Epithelial cell of proximal tubule (primary cell): ENCODE measurements at places on chromosomes 11 and 22.
A peak's percentile ranks its signal among the peaks of the same experiment; 100 is the strongest.

GRCh38 chr11:117716521-117717440, 80.2 kb downstream of the DSCAML1 start:
- no peak for DNase-seq

DNA sequence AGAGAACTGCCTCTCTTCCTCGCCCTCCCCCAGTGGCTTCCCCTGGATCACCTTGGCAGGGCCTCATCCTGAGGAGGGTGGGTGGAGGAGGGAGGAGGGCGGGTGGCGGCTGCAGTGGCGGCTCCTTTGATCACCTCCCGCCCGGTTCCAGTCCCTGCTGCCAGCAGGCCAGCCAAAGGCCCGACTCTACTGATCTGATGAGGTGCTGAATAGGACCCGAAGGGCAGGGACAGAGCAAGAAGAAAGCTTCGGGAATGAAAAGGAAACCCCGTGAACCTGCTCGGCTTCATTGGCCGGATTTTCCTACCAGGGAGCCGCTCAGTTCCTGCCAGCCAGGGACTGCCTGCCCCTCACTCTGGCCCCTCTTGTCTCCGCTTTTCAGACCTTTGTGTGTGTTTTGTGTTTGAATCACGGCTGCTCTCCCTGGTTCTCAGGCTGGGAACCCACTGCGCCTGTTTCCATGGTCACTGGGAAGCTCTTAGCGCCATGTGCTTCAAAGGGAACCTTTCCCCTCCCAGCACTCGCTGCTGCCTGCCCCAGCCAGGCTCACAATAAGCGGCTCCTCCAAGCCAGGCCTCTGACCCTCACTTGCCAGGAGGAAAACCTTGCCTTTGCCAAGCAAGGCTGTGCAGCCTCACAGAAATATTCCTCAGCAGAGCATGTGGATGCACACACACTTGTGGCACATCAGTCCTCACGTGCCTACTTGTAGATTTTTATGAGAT, 56.8 kb downstream of the C22orf31 start:
- DNase-seq: no peak

- peak; percentile 95 for DNase-seq
These were observed 19.9 kb downstream of the PACSIN2 start for GRCh38 chr22:42994917-42995562.

DNA sequence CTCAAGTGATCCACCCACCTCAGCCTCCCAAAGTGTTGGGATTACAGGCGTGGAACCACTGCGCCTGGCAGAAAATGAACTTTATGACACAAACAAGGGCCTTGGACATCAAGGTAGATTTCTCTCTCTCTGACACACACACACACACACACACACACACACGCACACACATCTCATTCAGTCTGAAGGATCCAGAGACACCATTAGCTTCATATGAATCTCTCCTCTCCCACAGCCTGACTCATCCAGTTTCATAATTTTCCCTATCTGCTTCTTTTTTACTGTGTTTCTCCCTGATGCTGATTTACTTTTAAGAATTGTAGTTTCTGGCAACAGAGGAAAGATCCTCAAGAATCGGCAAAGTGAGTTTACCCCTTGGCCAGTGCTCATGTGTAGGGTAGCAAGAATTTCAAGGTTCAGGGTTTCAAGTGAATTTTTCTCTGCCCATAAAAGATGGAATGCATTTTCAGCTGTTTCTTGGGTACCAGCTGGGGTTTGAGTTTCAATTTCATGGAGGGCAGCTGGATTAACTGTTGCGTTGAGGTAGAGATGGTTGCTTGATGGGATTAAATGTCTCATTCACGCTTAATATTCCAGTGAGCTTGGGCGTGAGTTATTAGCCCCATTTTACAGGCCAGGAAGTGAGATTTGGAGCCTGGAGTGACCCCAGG, 3.5 kb downstream of the MYO18B start:
- no peak for DNase-seq

GRCh38 chr22:19494001-19494560, 14.4 kb downstream of the CDC45 start:
- no peak for DNase-seq

GRCh38 chr11:10385696-10386095, 69.4 kb upstream of the AMPD3 start:
- DNase-seq: no peak

DNA sequence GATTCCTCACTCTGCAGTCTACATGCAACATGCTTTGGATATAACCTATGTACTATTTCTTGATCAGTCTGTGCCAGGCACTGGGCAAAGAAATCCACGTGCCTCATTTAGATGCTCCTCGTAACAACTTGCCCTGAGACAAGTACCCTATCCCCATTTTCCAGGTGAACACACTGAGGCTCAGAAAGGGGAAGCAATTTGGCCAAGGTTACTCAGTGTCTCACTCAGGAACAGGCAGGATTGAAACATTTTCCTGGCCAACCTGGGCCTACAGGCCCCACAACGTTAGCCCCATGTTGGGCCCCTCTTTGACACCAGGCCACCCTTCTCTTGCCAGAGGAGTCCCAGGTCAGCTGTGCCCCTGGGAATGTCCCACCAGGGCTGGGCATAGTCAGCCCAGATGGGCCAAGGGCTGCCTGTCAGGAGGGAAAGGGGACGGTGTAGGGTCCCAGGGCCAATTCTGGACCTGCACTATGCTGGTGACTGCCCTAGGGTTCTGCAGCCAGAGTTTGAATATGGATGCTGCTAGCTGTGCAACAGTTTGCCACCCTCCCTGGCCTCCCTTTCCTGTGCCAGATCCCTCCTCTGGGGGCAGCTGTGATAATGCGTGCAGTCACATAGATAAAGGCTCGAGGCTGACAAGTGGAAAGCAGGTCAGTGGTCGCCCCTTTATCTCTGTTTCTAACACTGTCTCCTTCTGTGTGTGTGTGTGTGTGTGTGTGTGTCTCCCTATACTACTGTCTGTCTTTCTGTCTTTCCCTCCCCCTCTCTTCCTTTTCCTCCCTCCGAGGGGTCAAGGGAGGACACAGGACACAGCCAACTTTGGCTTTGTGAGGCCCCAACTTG, 10.4 kb upstream of the EMID1 start:
- DNase-seq: no peak

DNA sequence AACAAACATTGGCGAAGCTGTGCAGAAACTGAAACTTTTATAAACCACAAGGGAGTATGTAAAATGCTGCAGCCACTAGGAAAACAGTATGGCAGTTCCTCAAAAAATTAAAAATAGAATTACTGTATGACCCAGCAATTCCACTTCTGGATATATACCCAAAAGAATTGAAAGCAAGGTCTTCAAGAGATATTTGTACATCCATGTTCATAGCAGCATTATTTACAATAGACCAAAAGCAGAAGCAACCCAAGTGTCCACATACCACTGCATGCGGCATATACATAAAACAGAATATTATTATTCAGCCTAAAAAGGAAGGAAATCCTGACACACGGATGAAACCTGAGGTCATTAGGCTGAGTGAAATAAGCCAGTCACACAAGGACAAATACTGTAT, 85.8 kb downstream of the RELT start:
- DNase-seq: no peak

DNA sequence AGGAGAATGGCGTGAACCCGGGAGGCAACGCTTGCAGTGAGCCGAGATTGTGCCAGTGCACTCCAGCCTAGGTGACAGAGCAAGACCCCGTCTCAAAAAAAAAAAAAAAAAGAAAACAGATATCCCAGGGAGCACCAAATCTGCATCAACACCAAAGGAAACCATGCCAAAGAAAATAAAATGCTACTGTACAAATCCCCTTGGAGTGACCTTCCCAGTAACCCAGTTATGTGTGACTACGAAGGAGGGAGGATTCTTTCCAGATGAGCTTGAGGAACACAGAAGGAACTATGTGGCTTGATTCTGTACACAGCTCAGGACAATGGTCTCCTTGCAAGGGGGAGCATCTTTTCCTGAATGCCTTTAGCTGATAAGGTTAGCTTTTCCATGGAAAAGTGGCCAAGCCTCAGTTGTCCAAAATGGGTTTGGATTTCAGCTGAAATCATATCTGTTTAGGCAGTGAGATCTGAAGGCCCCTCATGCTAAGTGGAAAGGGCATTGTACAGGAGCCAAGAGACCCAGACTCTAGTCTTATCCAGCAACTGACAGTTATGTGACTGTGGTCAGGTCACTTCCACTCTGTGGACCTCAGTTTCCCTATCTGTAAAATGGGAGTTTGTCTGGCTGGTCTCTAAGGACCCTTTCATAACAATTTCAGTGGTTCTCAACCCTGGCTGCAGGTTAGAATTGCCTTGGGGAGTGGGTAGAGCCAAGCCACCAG, 87.6 kb upstream of the TIMP3 start:
- DNase-seq: no peak

- no peak for DNase-seq
These were observed 35.3 kb downstream of the GNB1L start for GRCh38 chr22:19819208-19819910.

DNA sequence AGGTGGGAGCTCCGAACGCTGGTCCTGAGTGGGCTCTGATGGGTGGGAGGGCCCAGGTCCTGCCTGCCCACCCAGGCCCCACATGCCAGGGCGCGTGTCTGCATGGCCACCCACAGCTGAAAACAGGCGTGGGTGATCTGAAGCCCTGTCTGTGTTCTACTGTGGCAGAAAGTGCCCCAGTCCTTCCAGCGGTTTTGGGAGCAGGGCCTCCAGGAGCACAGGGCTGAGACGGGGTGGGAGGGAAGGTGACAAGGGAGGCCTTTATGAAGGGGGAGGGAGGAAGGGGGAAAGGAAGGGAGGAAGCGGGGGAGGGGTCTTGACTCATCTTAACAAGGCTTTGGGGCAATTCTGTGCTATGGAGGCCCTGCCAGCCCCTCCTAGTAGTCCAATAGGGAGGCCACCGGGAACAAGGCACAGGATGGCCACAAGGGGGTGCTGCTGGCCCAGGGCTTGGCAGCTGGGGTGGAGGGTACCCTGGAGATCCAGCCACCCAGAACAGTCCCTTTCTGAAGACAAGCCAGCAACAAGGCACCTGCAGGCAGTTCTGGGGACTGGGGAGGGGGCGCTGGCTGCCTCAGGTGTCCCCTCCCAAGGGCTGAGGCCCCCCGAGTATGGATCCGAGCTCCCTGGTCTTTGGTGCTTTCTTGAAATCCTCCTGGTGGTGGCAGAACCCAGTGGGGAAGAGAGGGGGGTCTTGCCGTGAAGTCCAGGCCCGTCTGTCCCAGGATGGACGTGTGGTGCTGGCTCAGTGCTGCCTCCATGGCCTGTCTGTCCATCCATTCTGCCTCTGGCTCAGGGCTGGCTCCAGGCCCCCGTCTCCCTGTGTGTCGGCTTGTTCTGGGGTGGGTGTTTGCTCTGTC, 6.3 kb upstream of the FADS3 start:
- no peak for DNase-seq

DNA sequence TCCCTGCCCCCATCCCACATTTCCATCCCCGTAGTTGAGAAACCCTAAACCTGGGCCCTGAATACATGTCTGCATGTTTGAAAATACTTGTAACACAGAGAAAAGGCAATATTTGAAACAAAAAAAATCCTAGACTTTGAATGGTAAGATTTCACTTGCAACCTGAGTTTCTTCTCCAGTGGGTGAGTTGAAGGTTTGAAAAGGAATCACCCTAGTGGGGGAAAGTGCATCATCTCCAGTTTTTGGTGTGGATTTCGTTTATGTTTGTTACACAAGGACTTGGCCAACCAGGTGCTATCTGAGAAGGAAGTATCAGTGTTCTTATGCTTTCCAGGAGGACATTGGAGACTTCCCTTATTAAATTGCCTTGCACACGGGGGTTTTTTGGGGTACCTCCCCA, 90.4 kb downstream of the ABTB2 start:
- no peak for DNase-seq

- no peak for DNase-seq
These were observed 21.3 kb downstream of the RASD2 start for GRCh38 chr22:35561796-35562526.

DNA sequence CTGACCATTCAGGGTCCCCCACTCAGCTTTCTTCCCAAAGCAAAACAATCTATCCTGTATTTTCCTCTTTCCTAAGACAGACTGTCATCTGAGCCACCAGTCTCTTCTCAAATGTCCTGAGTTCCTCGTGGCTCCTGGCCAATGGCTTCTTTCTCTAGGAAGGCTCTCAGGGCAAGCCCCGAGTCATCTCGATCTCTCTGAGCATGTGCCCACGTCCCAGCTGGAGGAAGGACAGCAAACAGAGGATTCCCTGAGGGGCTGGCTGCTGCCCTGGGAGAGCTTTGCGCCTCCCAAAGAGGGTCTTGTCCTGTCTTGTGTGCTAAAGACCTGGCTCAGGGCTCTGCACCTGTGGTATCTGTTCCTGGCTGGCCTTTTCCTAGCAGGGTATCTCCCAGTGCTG, 8.3 kb downstream of the SLC37A2 start:
- no peak for DNase-seq

DNA sequence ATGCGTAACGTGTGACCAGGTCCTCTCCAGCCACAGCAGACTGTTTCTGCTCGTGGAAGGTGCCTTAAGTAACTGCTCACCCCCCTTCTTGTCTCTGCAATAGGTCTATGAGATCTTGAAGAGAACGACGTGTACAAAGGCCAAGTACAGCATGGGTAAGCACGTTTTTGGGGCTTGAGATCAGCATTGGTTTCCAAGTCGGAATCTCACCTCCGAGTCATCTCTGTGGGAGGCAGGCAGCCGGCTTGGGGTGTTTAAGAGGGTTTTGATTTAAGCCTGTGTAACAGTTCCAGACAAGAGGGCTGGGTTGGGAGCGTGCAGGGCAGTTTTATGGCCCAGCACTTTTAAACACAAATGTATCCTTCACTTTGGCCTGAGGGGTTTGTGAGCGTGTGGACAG, 30.1 kb downstream of the ANO1 start:
- DNase-seq: no peak

- DNase-seq: no peak
These were observed 5.7 kb downstream of the PIK3IP1 start for GRCh38 chr22:31286360-31287255.

DNA sequence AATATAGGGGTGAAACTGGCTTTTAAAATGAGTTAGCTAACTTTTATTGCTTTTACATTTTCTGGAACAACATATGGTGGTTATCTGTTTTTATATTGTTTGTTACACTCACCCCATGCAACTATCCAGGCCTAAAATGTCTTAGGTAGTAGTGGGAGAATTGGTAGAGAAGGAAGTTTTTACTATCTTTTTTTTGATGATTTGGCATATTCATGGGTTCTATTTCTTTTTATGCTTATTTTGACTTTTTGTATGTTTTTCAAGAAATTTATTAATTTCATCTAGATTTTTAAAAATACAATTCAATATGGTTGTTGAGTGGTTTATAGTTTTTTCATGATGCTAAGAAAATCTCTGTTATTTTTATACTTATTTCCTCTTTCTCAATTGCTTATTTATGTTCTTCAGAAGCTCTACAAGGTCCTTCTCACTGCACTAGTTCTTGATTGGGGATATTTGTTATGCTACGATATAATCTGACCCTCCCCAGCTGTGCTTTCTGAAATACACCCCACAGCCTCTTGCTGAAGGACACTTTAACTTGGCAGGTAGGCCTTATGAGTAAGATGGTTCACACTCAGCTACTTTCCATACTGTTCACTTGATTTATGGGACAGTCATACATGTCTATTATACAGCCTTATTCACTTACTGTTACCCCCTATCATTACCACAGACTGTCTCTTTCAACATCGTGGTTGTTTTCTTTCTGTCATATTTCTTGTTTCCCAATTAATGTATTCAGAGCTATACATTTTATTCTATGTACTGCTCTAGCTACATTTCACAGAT, 431.2 kb downstream of the METTL15 start:
- no peak for DNase-seq
